ENCODE measurements at places on chromosomes 4 and X.

DNA sequence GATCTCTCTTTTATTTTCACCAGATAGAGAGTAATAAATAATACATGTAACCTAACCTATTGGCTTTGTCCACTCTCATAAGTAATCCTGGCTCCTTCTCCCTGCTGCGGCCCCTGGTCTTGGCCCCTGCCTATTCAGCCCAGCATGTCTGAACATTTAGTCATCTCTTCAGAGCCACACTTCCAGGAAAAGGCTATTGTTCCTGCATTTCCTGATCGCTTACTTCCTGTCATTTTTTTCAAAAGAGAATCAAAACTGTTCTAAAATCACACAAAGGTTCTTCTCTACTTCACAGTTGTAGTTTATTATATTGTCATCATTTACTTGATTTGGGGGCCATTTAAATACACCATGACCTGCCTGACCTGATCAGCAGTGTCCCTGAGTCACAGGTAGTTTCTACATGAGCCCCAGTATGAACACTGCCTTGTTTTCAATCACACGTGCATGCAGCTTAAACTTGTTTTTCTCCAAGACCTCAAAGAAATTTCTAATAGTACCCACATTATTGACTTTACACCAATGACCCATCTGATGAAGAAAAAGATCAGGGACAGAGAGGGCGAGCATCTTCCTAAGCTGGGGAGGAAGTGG, 47.4 kb upstream of the KDR start:
- DNase-seq, result no peak

GRCh38 chr4:16583764-16584163, 314.7 kb downstream of the LDB2 start:
- no peak for DNase-seq

GRCh38 chr4:169540774-169541173, 71.6 kb downstream of the NEK1 start:
- no peak for DNase-seq

- no peak for DNase-seq
These were observed 95.1 kb downstream of the NHS start for GRCh38 chrX:17470136-17470535.

- no peak for DNase-seq
These were observed 692.8 kb downstream of the GRID2 start for GRCh38 chr4:92996533-92996932.

DNA sequence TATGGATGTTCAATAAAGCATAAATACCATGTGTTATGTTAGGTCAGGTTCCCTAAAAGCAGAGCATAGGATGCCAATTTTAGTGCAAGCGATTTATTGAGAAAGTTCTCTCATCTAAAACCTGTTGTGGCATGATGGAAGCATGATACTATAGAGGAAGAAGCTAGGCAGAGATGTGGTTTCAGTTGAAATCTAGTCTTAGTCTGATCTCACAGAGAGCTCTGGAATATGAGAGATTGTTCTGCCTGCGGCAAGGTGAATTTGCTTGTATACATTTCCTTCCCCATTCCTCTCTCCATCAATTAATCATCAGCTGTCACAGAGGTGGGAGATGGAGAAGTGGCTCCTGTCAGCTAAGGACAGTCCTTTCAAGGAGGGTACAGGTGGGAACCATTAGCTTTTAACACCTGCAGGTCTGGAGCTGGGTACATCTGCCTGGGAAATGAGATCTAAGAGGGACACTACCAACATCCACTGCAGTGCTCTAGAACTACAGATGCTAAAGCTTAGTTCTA, 252.4 kb downstream of the CFAP299 start:
- DNase-seq, result no peak

DNA sequence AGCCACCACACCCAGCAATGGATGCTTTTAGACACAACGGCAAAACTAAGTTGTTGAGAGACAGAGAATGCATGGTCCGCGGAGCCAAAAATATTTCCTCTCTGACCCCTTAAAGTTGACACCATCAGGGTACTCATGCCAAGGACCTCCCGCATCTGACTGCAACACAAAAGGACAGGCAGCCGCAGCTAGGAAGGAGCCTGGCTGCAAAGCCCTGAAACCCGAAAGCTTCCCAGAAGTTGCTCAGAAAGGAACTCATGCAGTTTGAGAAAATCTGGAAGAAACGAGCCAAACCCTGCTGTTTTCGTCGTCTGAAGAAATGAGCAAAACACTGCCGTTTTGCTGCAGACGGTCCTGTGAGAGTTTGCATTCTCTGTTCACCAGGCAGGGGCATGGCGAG, 16.5 kb downstream of the DHRSX start:
- DNase-seq, result no peak

DNA sequence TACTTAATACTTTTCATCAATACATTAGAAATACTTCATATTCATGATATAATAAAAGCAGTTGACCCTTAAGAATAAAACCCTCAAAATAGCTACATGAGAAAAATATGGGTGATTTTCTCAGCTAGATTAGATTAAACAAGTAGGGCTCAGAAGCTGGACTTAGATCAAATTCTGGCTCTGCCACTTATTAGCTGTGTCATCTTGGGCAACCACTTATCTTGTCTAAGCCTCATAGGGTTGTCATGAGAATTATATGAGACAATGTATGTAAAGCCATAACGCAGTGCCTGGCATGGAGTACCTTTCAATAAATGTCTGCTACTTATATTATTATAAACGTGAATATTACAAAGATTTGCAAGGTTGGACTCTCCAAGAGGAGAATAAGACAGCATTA, 84.3 kb upstream of the PGRMC2 start:
- DNase-seq, result no peak

DNA sequence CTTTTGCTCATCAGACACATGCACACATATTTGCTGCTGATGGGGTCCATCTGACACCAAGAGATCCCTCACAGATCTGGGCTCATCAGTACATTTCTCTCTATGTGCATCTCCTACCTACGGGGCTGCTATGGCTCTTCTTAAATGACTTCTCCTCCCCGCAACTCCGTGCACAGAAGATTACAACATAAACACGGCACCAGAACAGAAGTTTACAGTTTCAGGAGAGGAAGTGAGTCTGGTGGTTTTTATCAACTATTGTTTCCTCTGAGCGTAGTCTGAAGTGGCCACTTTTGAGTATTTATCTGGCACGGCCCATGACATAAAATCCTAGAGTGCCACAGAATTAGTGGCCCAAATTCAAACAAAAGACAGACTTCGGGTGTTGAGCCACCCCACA, 263.8 kb downstream of the PRDM5 start:
- no peak for DNase-seq

DNA sequence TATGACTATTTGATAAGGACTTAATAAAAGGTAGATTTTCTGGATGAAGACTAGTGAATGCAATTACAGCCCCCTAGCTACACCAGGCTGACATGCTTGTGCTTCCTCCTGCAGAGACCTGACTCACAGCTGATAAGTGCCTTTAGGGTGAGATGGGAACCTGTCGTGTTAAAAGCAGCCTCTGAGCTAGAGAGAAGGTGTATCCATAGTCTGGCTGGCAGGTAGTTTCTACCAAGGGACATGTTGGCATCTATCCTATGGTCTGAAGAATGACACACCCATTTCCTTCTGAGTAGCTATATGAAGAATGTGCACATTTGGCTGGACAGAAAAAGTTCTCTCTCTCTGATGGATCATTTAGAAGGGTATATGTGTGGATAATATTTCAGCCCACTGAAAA, 64.1 kb downstream of the PARM1 start:
- no peak for DNase-seq

Data from stimulated activated CD4-positive, alpha-beta T cell treated with anti-CD3 and anti-CD28 coated beads, Interleukin-1b, Interleukin-23, amount 100 ng/mL, for 24 hours (primary cell).